ENCODE measurements at places on chromosomes 13 and 19.

DNA sequence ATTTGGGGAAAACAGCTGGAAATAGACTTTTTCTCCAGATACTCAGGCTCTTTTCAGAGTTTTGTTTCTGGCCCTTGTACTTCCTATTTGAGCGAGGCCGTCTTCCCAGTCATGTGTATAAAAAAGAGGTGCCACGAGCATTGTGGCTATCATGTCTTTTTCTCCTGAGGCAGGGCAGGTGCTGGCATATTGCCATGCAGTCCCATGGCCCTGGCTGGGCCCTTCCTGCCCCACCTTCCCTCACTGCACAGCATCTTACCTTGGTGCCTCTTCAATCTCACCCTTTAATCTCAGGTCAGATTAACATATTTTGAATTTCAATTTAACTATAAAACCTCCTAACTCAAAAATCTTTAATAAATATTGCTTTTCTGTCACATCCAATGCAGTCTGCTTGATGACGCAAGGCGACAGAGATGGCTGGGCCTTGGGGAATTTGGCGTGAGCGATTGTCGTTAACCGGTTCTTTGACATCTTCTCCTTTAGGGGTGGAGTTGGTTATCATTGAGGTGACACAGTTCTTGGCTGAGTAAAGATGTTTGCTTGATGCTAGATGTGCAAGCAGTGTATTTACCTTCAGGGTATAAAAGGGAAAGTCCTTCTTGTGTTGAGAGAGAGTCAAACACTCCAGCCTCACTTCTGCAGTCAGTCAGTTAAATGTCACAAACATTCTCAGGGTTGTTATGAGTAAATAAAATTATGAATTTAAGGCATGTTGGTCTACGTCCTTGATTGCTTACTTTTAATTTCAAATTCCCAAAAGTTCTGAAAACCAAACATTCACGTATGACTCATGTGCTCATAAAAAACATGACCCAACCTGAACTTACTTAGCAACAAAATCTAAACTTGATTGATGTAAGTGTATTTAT is 289.9 kb downstream of the MYO16 start:
- DNase-seq = no peak

DNA sequence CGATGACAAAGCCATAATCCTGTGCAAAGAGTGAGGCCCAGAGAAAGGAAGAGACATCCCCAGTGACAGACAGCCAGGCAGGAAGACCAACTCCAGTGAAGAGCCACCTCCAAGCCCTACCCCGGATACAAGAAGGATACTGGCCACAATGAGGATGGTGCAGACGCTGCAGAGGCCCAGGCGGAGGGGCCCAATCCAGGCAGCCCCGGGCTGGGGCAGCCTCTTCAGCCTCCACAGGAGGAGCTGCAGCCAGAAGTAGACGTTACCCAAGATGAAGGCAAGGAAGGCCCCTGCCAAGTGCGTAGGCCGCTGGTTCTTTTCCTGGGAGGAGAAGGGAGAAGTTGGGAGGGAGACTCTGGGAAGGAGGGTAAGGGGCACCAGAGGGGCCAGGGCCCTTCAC is 8.5 kb downstream of the TMEM150B start:
- no peak for DNase-seq

DNA sequence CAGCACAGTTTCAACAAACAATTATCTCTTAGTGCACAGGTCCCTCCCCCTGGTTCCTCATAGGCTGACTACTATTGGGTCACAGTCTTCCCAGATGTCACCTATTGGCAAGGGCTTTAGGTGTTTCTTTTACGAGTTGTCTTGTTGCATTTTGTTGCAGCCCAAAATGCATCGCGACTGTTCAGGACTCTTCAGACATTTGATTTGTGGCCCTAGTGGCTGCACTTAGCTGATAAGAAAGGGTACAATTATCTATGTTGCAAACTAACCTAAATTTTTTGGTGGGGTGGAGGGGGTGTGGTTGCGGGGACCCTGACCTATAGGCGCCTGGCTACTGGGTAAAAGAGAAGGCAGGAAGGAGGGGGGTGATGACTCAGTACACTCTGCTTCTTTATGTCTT is 29.1 kb upstream of the ZNF714 start:
- no peak for DNase-seq

DNA sequence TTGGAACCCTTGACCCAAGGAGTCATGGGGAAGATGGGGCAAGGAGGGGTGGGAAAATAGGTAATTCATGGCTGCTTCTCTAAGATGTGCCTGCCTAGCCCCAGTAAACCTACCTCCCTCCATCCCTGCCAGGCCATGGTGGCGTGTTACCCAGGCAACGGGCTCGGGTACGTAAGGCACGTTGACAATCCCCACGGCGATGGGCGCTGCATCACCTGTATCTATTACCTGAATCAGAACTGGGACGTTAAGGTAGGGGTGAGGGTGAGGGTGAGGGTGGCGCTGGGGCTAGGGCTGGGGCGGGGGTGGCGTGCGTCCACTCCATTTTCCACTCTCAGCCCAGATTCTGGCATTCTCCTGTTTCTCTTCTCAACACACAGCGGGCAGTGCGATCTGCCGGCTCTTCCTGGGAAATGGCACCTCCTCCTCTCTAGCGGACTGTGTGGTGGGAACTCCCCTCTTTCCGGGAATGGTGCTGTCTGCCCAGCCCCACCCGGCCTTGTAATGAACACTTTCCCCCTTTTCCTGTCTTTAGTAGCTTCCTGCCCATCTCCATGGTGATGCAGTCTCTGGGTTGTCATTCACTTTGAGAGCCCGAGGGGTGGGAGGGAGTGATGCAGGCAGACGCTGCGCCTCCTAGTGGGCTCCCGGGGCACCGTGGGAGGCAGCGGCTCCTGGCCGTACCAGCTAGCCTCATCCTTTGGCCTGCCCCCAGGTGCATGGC is 7.6 kb downstream of the EGLN2 start:
- DNase-seq = peak; percentile 88

GRCh38 chr19:40510526-40511115 is 43.8 kb downstream of the SPTBN4 start:
- no peak for DNase-seq

DNA sequence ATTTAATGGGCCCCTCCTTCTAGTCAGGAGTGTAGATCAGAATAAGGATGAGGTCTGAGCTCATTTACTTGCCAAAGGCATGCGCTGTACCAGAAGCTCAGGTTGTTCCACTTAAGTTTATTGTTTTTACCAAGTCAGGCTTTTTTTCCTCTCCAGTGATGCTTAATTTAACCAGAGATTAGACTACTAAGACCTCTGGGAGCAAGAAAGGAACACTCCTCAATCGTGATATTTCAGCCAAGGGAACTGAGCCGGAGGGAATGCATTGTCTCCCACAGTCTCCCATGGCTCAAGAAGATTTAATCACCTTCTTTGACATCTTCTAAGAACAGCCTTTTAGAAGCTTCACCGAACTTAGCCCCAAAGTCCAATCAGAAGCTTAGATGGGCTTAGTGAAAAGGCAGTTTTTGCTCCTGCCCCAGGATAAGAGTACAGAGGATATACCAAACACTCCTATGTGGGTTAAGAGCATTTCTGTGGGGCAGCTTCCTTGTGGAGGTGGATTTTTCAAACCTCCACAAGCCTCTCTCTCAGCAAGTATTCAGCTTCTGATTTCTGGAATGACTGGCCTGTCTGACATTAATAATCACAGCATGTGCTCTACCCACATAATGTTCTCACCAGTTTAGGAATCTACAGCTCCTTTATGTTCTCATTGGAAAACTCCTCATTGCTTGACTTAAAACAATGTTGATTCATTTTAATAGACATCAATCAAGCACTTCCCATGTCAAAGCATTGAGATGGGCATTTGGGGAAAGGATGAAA is 322.7 kb downstream of the SUCLA2 start:
- no peak for DNase-seq

All from GM12892 (cell line).